ENCODE measurements at places on chromosomes 3 and 15.
A peak's percentile ranks its signal among the peaks of the same experiment; 100 is the strongest.

GRCh38 chr3:15287565-15288330 lies 44.6 kb downstream of the SH3BP5 start:
- DNase-seq: peak; percentile 40

- no peak for DNase-seq
Observed at GRCh38 chr3:53496984-53497383, 2.6 kb downstream of the CACNA1D start.

DNA sequence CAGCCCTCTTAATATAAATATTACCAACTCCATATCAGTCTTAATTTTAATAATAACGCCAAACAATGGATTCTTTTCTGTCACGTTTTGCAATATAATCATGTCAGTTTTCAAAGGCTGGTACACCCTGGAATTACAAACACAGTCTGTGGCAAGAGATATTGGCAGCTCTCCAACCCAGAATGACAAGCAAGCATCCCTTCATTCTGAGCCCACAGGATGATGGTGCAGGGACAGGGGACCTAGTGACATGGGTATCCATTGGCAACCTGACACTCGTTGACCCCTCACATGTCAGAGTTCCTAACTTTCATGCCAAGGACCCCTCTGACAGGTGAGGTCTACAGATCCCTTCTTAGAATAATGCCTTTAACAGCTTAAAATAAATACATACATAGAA lies 154.5 kb upstream of the TSC22D2 start:
- peak; percentile 54 for DNase-seq

DNA sequence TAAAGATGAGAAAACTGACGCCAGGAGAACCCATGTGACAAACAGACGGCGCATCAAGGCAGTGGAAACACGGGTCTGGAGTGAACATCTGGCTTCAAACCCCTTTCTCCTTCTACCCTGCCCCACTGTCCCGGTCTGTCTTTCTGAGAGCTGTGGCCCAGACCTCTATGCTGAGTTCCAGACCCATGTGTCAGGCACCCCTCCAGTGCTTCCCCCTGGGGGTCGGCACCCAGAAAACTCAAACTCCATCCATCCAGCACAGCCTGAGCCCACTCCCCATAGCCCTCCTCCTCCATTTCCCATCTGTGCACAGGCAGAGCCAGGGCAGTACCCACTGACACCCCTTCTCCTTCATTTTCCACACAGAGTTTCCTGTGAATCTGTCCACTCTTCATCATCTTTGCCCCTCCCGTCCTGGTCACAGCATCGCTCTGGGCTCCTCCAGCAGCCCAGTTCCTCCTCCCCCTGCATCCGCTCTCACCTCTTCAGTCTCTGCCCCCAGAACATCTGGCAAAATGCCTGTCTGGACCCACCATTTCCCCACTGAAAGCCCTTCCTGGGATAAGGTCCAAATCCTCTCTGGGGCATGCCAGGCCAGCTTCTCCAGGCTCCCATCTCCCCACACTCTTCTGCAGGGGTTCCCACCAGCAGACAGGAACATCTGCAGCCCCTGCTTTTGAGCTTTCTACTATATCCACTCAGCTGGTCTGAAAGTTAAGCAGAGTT lies 2.9 kb downstream of the FAM240A start:
- no peak for DNase-seq

GRCh38 chr3:64913515-64913914 lies 225.7 kb upstream of the ADAMTS9 start:
- DNase-seq: peak; percentile 28

DNA sequence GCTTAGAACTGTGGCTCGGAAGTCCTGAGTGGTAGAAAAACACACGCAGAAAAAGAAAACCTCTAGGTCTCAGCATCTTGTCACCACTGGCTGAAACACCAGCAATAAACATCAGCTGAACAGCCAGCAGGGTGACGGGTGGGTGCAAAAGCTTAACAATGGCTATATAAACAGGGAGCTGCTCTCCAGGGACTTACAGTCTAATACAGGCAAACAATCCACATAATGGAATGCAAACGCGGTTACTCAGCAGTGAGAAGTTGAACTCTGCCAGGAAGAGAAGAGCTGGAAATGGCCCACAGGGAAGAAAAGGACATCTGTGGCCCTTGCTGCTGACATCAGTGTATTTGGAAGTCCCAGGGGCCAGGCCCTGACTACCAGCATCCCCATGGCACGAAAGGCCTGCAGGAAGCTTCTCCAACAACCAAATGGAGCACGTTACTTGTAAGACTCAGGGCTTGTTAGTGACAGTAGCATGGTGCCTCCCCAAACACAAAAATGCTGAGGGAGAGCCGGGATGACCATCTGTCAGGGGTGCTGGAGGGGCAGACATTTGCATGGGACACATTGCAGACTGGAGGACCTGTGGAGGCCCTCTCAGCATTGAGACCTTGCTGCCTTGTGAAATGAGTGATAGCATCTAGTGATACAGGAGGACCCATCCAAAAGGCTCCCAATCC lies 3.0 kb downstream of the HEG1 start:
- DNase-seq: peak; percentile 59

- no peak for DNase-seq
Observed at GRCh38 chr3:130084436-130084980, 2.9 kb downstream of the ALG1L2 start.

Data from SJCRH30 (cell line).